ENCODE measurements at places on chromosomes 3 and 15.

DNA sequence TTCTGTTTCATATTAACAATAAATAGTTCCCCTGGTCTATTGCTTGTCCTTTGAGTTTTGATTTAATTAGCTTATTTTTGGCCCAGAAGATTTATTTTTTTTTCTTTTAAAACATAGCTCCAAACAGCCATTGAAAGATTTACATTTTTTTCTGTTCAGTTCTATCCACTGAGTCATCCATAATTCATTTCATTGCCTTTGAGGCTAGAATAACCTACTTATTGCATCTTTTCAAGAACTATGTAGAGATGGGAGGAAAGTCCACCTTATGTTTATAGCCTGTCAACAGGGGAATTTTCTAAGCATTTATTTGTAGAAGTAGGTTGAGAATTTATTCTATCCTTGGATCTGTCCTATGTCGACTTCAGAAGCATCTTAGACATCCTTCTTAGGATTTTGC lies 53.4 kb upstream of the CHD2 start:
- DNase-seq: no peak

GRCh38 chr3:130323503-130323902 lies 22.0 kb upstream of the COL6A5 start:
- DNase-seq: no peak

DNA sequence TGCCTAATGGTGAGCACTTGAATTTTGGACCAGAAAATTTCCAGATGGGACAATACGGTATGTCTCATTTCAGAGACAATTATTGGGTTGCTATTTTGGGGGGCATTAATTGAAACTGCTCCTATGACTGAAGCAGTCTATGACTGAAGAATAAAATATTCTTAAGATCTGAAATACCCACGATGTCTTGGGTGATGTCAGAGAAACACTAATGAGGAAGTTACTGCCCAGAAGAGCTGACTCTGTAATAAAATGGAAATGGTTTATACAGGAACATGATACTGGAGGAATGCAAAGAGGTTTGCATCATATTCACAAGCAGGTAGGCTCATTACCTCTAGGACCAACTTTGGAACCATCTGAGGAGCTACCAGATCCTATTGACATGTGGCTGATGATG lies 68.7 kb downstream of the IL12A start:
- no peak for DNase-seq

DNA sequence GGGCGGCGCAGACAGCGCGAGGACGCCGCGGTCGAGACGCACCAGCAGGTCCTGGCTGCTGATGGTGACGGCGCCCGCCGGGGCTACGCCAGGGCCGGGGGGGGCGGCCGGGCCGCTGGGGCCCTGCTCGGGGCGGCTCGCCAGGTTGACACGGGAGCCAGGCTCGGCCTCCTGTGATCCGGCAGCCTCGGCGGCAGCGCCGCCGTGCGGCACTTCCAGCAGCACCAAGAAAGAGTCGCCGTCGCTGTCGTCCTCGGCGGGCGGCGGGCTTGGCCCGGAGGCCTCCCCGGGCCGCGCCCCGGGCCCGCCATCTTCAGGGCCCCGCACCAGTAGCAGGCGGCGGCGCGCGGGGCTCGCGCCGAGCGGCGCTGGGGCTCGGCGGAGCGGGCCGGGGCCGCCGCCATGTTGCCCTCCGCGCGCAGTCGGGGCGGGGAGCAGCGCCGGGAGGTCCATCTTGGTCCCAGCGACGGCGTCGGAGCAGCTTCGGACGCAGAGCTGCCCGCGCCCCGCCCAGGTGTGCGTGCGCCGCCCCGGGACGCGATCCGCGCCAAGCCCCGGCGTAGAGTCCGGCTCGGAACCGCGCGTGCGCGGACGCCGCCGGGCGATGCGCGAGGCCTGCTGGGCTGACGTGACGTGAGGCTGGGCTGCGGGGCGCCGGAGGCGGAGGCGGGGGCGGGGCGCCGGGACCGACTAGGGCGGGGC lies at the start of gene ZXDC:
Gene ZXDC, minus strand, starts transcription at position 479 of the 702 bp plus-strand sequence. Its CDS starts 26 bp downstream, at position 453.
- peak; percentile 98 for DNase-seq

DNA sequence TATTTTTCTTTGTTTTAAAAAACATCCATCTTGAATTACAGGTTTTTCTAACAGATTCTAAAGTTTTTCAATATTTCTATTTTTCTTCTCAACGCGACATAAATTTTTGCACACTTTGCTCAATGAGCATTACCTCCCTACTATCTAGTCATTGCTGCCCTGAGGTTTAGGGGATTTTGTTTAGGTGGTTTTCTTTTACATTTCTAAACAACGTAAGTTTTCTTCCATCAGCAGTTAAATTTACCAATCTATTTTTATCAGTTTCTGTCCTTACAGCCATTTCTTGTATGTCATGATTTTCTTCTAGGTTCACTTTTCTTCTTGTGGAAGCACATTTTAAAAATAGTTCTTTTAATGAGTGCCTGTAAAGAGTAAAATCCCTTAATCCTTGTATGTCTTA lies 49.2 kb upstream of the CCR2 start:
- no peak for DNase-seq

DNA sequence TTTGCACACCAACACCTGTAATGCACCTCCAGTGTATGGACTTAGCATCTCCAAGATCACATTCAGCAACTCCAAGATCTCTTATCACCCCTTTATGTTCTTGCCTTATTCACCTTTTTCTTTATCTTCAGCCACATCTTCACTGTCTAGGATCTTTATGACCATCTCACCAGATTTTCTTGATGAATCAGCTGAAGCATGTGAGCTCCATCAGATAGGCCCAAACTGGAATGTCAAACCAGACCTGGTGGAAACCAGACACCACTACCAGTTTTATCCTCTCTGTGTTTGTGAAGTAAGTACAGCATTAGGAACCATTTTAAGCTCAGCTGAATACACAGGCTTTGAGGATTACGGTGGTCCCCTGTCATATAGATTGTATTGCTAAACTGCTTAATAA lies 330.4 kb upstream of the NDN start:
- no peak for DNase-seq

- peak; percentile 98 for DNase-seq
Observed at GRCh38 chr3:50600841-50601591, 10.6 kb downstream of the CISH start.
